H9 (cell line): ENCODE measurements at places on chromosomes 4 and X.

DNA sequence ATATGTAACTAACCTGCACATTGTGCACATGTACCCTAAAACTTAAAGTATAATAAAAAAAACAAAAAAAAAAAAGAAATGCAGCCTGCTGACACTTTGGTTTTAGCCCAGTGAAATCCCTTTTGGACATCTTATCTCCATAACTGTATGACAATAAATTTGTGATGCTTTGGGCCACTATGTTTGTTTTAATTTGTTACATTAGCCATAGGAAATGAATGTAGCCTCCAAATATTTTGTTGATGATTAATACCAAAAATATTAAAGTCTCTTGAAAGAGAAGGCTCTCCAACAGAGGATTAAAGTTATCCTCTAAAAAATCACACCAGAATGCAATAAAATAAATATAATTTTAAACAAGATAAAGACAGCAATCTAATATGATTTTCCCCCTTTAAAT is 852.7 kb upstream of the SLIT2 start:
- DNase-seq, result no peak

DNA sequence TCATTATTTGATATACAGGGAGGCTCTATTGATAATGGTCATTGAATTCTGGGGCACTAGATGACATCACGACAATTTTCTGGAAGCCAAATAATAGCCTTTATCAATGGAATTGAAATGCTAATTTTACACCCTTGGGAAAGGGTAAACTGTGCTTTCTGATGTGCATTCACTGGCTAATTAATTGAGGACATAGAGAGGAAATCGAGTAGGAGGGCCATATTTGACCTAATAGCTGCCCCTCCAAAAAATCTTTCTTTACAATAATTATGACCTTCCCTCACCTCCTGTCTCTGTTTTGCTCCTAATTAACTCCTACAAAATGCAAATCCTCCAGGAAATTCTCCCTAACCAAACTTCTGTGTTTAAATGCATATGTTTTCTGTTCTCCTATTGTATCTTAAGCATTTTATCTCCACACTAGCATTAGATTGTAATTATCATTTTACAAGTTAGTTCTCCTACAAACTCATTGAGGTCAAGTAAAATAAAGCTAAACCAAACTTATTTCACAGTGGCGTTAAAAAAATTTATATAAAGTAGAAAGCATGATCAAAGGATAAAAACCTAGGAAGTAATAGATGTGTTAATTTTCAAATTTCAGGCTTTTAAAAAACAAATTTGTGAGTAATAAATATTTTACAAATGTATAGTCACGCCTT is 1414.0 kb upstream of the AGA start:
- DNase-seq, result no peak

- DNase-seq, result no peak
Measured at GRCh38 chr4:138835832-138836533, 179.6 kb upstream of the NOCT start.

GRCh38 chr4:121686255-121686654 is 10.5 kb downstream of the ANXA5 start:
- DNase-seq, result no peak

DNA sequence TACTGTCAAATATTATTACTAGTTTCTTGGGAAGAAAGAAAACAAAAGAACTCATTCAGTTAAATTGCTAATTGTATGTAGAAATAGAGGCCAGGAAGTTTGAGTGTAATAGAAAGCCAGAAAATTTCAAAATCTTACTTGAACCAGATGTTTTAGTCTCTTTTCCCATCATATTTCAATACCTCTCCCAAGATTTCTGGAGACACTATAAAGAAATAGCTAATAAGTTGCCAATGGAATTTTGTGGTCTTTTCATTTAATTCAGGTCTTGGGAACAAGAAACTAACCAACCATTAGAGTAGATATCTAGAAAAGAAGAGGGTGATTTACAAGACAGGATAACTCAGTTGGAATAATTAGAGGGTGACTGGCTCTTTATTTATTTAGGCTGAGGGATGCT is 112.2 kb downstream of the AGTR2 start:
- DNase-seq, result no peak

DNA sequence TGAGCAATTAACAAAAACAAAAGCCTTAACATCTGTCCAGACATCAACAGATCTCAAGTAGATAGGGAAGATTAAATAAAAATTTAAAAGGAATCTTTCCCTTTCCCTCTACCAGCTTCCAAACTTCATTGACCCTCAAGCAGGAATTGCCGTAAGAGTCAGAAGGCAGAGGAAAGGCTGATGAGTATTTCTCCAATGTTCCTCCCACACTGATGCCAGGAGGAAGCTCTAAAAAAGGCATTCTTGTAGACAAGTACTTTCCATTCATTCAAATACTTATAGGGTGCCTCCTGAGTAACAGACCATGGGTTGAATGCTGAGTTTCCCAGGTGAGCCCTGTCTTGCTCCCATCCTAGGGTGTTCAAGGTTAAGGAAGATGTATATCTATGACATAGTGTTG is 151.6 kb upstream of the GPC4 start:
- no peak for DNase-seq

GRCh38 chr4:5470318-5471198 is 237.8 kb downstream of the EVC2 start:
- DNase-seq, result no peak
